Right cardiac atrium (tissue), 5 donors: ENCODE measurements at places on chromosomes 3 and 15. TPM values are rescaled to one million over a fixed set of nuclear protein-coding genes. Genes with fewer than 3 reads are reported as not detected.

Gene ACTRT3
- polyA plus RNA-seq, result 1.1 TPM

Gene DUOX2
- 0.41 TPM for polyA plus RNA-seq

Gene NR1I2
- 0.07 TPM for polyA plus RNA-seq

Gene WDR93
- polyA plus RNA-seq, result 0.05 TPM

Gene DISP2
- polyA plus RNA-seq, result 2.4 TPM

Gene ZBTB47
- polyA plus RNA-seq, result 99.5 TPM

Gene KY
- 0.81 TPM for polyA plus RNA-seq

Gene FBLN2
- 124 TPM for polyA plus RNA-seq

Gene HYAL1
- polyA plus RNA-seq, result 25.4 TPM

Gene PLXND1
- 89.4 TPM for polyA plus RNA-seq

Gene RTP3
- not detected for polyA plus RNA-seq

- DNase-seq, result no peak
Measured at GRCh38 chr3:63662500-63662899, 10.0 kb downstream of the SNTN start.

DNA sequence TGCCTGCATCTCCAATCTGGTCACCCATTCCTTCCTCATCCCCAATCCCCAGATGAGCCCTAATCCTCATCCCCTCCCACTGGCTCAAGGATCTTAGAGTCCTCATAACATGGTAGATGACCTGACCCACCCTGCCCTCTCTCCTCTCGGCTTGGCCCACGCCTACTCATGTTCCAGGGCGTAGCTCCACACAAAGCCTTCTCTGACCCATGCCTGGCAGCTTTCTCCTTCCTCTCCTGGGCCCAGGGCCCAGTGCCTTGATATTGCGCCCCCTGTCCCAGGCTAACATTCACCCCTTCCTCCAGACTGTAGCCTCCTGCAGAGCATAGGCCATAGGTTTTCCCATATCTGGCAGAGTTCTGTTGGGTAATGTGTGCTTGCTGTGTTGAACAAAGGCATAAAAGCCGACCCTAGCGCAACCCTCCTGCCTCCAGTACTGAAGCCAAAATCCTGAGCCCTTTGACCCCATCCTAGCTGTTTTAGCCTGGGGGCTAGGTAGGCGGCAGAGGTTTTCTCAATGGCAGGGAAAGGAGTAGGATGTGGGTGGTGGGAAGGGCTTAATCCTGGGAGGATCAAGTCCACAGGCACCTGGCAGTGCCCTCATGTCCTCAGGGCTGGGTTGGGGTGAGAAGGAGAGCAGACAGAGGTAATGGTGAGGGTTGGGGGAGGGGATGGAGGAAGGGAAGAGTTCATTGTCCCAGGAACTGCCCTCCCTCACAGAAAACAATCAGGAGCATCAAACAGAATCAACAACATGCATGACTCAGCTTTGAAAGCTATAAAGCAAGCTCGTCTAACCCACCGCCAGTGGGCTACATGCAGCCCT is 35.5 kb downstream of the MESD start:
- DNase-seq, result no peak

GRCh38 chr15:92803852-92804609 is 96.1 kb upstream of the CHD2 start:
- peak; percentile 79 for DNase-seq

DNA sequence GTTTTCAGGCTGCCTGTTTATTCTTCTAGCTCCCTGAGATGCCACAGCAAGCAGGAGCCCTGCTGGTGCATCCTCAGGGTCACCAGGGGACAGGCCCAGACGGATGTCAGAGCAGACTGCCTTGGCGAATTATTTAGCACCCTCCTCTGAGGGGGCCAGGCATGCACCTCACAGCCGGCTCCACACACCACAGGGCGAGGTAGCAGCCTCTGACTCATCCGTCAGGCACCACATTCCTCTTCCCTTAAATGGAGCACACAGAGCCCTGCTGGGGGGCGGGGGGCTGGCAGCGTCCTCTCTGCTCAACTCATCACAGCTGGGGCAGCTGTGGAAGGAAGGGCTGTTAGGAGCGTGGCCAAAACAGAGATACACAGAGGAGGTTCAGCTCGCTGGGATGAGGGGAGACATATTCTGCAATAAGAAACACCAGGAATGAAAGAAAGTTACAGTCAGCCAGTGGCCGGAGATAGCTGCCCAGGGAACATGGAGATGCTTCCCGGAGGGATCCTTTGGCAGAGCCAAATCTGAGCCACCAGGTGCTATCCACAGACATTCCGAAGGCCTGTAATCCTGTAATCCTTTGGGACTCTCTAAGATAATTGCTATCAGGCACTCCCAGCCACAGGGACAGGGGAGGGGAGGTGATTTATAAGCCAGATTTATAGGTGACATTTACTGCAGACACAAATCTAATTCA is 13.9 kb upstream of the PRICKLE2 start:
- DNase-seq, result peak; percentile 86

GRCh38 chr15:46735115-46735514 is 982.2 kb upstream of the SEMA6D start:
- no peak for DNase-seq

- no peak for DNase-seq
Measured at GRCh38 chr3:78977073-78977472, 790.7 kb downstream of the ROBO1 start.

GRCh38 chr3:139634111-139634635 is 43.6 kb downstream of the NMNAT3 start:
- no peak for DNase-seq

DNA sequence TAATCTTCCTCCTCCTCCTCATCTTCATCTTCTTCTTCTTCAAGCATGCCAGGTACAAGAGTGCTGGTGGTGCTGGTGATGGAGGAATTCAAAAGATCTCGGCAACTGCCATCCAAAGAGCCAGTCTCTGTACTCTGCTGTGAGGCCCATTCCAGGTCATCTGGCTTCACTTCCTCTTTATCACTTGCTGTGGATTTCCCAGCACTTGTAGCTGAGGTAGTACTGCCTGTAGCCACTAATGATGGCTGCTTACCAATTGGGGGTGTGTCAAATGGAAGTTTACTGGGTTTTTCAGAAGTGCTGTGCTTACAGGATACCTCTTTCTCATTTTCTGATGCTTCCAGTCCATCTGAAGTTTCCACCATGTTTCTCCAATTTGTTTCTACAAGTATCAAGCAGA is 28.8 kb upstream of the SHC4 start:
- DNase-seq, result no peak

DNA sequence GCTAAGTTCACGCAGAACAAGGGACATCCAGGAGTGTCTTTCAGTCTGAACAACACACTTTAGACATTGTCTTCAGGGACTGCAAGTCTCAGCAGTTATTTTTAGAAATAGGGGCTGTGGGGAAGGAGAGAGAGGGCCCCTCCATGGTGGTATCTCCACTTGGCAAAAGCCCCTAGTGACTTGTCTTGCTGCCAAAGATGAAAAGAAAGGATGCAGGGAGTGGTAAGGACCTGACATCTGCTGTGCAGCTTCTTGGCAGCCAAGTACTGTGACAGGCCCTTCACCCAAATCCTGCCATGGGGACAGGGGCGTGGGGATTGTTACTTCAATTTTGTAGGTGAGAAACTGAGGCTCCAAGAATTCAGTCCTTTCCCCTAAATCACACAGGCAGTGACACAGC is 21.0 kb upstream of the SEMA6D start:
- DNase-seq, result no peak

GRCh38 chr3:128198313-128198712 is 45.0 kb downstream of the EEFSEC start:
- DNase-seq, result no peak

- DNase-seq, result no peak
Measured at GRCh38 chr15:84926491-84927230, 42.2 kb downstream of the SLC28A1 start.

DNA sequence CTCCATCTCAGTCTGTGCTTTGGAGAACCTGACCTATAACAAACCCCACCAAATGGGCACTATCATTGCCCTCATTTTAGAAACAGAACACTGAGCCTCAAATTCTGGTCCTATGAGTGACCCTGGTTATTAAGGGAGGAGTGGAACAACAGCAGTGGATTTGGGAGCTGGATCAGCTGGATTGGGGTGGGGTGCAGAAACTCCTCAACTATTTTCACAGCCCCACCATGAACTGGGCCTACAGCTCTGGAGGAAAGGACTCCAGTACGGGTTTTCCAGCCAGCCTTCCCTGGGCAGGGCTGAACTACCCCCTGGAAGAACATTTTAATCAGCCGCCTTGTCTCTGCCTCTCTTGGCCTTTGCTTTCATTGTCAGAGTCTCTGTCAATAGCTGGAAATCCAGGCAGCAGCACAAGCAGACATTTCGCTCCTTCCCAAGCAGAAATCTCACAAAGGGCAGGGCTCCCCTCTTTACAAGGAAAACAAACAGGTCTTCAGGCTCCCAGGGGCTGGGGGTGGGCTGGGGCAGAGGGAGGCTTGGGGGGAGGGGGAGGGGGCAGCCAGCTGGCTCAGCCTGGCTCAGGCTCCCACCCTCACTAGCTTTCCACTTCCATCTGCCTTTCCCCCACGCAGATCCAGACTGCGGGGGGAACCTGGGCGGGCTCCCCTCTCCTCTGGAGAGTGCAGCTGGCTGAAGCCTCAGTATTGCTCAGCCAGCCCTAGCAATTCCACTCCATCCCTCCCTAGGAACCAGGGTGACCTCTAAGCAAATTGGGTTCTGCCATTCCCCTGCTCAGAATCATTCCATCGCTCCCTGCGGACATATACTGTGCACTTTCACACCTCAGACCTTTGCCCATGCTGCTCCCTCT is 13.7 kb upstream of the TLE3 start:
- DNase-seq, result peak; percentile 81

GRCh38 chr15:52382647-52383046 is 87.0 kb upstream of the MYO5C start:
- no peak for DNase-seq

GRCh38 chr3:160331127-160331937 is 67.7 kb downstream of the IFT80 start:
- DNase-seq, result no peak

DNA sequence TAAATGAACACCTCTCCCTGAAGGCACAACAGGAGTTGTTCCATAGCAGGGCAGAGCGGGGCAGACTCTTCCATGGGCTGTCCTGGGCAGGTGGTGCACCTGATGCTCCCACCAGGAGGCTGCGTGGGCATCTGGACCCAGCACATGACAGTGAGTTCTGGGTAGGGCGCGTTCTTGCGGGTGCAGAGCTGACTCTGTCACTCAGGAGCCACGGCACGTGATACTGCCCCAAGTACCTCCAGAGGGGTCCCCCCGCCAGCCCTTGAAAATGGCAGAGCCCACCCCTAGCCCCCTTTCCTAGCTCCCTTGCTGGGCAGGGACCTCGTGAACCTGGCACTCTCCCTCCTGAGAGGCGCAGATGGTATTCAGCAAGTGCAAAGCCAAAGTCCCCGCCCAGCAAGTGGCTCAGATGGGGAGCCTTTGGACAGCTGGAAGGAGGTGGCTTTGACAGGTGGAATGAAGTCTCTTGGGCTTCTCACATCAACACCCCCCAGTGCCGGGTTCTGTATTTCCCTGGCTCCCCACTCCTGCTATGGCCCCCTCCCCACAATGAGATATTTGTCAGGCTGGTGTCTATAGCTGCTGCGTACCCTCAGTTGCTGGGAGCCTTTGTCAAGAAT is 172.1 kb downstream of the TBC1D2B start:
- DNase-seq, result no peak

DNA sequence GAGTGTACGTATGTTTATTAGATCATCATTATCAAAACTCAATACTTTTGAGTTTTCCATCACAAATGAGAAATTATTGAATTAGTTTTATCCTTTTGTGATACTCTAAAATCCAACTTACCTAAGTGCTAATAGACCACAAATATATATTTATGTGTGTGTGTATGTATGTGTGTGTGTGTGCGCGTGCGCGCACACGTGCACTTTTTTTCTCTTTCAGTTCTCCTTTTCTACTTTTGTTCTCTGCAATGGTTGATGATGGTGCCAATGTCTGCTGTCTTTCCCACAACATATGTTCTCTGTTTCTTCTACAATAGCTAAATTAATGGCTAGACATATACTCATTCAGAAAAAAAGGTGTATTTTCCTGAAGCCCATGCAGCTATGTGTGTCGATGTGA is 571.6 kb upstream of the ARPP21 start:
- no peak for DNase-seq

- no peak for DNase-seq
Measured at GRCh38 chr15:55989383-55989782, 4.0 kb downstream of the NEDD4 start.

DNA sequence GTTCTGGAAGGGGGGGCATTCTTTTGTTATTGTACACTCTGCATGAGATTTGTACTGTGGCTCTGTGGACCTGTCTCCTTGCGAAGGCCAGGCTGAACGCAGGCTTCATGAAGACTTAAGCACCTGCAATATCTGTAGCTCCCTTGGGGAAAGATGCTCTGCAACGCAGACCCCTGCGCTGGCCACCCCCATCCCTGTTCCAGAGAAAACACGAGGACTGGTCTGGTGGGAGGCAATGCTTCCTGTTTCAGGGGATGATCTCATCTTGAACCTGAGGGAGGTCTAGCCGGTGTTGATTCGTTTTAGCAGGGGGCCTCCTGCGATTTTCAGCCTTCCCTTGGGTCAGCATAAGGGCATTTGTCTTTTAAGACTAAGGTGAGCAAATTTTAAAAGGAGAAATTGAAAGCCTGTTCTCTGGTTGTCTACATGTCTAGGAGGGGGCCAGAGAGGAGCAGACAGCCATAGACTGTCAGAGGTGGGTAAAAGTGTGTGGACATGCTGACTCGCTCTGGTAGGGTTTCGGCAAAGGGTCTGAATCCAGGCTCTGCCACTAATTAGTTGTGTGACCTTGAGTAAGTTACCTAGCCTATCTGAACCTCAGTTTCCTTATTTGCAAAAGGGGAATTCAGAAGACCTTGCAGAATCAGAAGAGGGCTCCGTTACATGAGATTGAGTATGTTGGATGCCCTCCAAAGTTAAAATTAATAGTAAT is 80.9 kb upstream of the RASGRF1 start:
- no peak for DNase-seq

GRCh38 chr3:123383091-123384053 is 65.5 kb downstream of the ADCY5 start:
- DNase-seq, result peak; percentile 87

- DNase-seq, result no peak
Measured at GRCh38 chr15:95492388-95493070, 838.0 kb upstream of the NR2F2 start.

DNA sequence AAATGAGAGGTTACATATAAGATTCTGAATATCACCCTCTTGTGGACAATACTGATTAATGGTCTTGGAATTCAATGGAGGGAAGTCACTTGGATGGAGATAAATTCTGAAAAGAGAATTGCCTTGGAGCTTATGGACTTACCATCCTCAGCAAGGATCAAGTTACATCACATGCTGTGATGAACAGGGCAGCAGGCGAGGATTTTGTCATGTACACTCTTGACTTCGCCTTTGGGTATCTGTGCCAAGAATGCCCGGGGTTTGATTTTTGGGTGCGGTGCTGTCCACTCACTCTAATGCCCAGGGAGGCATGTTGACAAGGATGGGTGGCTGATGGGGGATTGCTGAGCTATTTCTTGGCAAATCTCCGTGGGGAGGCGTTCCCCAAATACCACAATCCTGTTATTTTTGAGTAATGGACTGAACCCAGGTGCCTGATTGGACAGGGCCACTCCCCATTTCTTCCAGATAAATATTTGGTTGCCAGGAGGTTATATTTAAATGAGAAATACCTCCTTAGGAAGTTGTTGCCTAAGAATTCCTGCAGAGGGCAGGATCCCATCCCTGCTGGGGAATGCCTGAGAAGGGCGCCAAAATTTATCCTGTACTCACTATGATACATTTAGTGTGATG is 96.3 kb downstream of the TPRG1 start:
- DNase-seq, result no peak
